ENCODE measurements at places on chromosomes 3 and 15.
A peak's percentile ranks its signal among the peaks of the same experiment; 100 is the strongest.

- DNase-seq, result no peak
These were observed 60.6 kb upstream of the SEC61A1 start for GRCh38 chr3:127991681-127992080.

- DNase-seq, result no peak
These were observed 461.5 kb upstream of the PPP2R3A start for GRCh38 chr3:135503760-135504686.

GRCh38 chr3:26719134-26719533 lies 96.6 kb downstream of the LRRC3B start:
- no peak for DNase-seq

DNA sequence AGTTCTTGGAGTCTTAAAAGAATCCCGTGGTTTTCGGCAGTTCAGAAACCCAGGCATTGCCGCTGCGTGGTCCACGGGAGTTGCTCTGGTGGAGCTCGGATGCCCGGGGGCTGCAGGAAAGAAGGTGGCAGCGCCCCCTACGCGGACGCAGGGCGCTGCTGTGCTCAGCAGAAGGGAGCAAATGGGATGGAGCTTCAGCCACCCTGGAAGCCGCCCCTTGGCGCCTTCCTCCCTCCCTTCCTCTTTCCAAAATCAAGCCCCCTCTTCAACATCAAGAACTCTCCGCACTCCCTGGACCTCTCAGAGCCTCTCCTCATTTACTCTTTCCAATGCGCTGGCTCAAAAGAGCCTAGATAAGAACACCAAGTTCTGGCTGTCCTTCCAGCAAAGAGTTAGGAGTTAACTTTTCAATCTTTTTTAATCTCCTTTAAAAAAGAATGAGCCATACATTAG lies 880 bp upstream of the CHRNA7 start:
- DNase-seq, result no peak

DNA sequence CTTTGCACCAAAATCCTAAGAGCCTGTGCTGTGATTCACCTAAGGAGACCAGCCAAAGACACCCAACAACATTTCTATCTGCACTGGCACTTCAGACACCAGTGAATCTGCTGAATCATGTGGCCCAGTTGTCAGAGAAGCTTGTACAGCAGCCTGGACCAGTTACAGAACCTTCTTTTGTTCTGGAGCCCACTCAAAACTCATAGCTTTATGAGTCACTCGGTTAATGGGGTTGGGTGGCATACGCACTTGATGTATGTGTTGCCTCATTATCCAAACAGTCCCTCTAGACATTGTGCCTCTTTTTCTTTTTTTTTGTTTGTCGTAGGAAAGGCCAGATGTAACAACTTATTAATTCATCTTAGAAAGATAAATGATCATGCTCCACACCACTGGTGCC lies 25.6 kb upstream of the GOLGA6L2 start:
- DNase-seq, result no peak

- no peak for DNase-seq
These were observed 157.8 kb upstream of the ROPN1 start for GRCh38 chr3:124149771-124150170.

DNA sequence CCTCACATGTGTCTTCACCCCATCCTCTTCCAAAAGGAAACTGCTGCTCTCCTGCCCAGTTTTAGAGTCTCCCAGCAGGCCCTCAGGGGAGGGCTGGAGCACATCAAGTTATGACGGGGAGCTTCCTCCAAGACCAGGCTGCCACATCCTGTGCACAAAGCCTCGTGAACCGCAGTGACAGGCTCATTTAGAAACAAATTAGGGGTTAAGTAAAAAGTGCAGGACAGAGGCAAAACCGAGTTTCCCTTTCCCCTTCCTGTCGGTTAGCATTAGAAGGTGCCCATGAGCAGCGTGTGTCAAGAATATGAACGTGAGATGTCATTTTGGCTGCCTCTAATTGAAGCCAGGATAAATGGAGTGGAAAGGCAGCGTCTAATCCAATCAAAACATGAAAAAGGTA lies 199.7 kb downstream of the ARRDC4 start:
- DNase-seq, result peak; percentile 20

GRCh38 chr3:160574636-160575035 lies 9.3 kb upstream of the KPNA4 start:
- DNase-seq, result no peak

DNA sequence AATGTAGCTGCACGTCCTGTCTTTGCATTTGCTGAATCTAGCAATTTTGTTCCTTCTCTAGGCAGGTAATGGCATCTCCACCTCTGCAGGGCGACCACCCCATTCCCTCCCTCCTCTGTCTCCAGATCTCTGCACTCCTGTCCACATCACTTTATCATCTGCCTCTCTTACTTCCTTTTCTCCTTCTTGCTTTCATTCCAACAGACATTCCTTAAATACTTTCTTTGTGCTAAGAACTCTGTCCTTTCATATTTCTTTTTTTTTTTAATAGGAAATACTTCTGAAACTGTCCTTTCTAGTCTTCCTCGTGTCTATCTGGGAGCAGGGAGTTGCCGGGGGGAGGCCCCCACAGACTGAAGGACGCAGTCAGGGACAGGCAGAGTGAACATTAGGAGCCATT lies 7.2 kb downstream of the ITIH3 start:
- no peak for DNase-seq

DNA sequence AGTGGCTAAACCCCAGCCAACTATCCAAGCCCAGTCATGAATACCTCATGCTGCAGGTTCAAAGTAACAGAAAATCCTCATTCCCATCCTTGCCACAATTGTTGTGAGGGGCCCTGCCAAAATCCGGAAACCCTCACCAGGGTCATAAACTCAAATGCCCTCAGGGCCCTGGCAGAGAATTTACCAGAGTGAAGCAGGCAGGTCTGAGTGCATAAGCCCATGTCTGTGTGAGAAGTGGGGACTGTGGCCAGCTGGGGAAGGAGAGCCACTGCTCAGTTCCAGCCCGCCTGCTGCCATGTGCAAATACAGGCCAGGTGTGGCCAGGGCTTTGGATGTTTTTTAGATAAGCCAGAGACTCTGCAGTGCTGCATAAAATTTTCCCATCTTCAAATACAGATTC lies 7.0 kb downstream of the CEP152 start:
- DNase-seq, result no peak

DNA sequence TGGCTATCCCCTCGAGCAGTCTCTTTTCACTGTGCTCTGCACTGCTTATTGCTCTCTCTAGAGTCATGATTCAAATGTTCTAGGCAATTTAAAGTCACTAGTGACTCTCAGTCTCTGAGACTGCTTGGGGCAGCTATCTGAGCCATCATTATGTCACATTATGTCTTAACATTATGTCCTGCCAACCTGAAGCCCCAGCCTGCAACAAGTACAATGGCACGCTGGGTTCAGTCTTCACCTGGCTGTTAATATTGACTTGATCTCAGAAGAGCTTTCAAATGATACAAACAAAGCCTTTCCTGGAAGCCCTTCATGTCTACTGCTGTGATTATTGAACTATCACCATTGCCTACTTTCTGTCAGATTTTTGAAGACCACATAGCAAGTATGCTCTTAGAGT lies 128.1 kb upstream of the GRM7 start:
- no peak for DNase-seq

DNA sequence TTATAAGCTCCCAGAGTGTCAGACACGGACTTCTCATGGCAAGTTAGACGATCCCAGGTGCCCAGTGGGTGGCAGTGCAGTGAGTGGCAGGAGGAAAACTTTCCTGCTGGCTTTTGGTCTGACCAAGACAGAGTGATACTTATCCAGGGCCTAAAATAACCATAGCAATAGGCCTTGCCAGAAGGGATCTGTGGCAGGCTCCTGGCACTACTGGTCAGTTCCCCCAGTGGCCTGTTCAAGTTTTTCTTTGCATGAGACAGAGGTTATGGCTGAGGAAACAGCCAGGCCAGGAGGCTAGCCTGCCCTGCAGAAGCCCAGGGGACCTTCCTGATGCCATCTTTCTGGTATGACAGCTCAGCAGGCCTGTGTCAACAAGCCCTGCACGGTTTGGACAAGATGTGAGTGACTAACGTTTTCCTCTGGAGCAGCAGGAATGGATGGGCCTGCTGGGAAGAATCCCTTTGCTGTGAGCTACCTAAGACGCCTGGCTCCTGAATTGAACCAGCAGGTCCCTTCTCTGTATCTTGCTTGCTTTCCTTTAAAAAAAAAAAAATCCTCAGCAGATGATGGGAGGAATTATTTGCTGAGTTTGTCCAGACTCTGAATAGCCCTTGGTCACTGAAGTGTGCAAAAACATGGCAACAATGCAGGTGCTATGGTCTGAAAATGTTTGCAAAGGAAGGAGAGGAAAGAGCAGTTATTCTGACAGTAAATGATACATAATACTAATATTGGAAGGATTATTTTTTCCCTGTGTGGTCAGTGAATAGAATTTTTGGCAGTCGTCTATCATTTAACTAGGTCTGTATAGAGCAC lies 18.0 kb downstream of the SCG5 start:
- no peak for DNase-seq

GRCh38 chr3:153070511-153070868 lies 91.5 kb upstream of the RAP2B start:
- no peak for DNase-seq

GRCh38 chr15:65638681-65639089 lies 16.9 kb downstream of the SLC24A1 start:
- peak; percentile 25 for DNase-seq

- no peak for DNase-seq
These were observed 28.1 kb downstream of the NKIRAS1 start for GRCh38 chr3:23888617-23889228.

DNA sequence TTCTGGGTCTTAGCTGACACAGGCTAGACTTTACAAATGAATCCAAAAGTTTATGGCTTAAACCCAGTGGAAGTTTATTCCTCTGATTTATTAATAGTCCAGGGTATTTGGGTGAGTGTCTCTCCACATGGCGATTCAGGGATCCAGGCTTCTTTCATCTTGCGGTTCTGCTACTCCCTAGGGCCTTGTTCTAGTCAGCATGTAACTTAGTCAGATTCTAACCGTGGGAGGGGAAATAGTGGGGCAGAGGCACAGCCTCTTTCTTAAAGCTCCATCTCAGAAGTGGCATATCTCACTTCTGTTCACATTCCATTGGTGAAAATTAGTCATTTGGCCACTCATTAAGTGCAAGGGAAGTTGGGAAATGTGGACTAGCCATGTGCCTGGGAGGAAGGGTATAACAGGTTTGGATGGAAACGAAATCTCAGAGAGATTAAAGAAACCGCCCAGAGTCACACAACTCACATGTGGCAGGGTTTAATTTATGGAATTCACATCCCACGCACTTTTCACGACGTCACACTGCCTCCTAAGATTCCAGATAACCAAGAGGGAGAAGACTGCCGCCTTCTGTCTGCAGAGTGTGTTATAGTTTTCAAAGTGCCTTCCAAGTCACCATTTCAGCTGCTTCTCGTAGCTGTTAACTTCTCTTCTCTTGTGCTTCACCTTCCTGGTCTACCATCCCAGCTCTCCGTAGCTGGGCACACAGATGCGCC lies 11.4 kb upstream of the RASGRF1 start:
- DNase-seq, result no peak

- no peak for DNase-seq
These were observed 21.2 kb upstream of the SMAD3 start for GRCh38 chr15:67043939-67044771.

- DNase-seq, result no peak
These were observed 6.0 kb downstream of the PLIN1 start for GRCh38 chr15:89673165-89673512.

GRCh38 chr15:101013769-101014675 lies 94.9 kb downstream of the LRRK1 start:
- no peak for DNase-seq

GRCh38 chr3:129276385-129276784 lies 2.3 kb upstream of the HMCES start:
- DNase-seq, result no peak

DNA sequence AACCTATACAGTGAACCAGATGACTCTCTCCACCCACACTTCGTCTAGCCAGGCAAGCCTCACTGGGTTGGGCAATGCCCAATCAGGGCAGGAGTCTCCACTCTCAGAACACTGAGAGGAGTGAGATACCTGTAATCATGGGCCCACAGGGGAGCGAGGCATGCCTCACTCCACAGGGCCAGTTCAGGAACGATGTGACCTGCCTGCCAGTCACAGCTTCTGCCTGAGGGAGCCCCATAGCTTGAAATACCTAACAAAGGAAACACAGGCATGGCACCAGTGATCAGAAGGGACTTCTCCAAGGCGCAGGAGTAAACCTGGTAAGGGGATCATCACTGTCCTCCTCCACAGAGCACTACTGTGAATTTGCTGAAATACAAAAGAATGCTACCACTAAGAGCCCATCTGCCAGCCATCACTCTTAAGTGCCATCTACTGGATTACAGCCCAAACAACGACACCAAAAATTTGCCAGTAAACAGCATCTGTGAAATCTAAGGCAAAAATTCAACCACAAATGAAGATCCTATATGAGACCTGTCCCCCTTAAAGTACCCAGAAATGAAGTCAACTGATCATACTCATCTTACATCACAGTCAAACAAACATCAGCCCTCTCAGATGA lies 689.9 kb upstream of the SEMA6D start:
- DNase-seq, result no peak

DNA sequence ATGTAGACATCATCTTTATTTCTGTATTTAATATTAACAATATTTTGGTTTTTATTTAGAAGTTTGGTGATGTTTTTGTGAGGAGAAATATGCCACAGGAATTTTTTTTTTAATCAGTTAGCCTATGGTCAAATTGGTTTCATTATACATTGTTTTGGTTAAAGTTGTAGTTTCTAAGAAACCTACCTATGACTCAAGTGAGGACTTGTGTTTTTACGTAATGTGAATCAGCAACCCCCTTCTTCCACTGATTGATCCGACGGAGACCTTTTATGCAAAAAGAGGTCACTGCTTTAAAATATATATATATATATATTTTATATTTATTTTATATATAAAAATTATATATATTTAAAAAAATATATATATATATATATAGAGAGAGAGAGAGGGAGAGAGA lies 698.1 kb downstream of the FHIT start:
- no peak for DNase-seq

DNA sequence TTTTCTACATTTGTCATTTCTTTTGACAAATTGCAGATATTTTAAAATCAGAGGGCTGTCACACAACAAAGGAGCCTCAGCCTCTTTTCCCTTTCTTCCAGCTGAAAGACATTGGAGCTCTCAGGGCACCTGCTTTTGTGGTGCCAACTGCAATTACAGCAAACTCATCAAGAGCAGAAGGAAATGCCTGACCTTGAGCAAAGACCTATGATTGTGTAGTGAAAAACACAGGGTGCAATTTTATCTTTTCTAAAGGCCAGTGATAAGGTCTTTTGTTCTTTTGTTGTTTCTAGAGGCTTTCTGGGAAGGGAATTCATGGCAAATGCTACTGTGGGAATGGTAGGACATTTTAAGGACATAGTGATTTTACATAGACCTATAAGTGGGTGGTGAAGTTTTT lies 214.3 kb downstream of the OXSM start:
- no peak for DNase-seq

DNA sequence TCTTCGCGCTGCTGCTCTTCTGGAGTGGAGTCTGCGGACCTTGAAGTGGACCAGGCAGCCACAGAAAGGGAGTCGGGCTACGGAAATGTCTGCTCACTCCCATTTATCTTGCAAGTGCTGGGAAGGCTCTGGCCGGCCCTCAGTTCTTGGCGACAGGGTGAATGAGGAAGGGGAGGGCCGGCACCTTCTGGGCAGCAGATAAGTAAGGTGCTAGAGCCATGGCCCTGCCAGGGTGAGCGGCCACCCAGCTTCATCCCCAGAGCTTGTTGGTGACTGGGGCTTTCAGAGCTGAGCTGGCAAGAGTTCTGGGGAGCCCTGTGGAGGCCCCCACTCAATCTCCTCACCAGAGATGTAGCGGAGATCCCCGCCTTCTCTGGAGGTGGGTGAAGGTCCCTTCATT lies 103.5 kb downstream of the ASB7 start:
- DNase-seq, result no peak
